ENCODE measurements at places on chromosomes 2 and 18.
A peak's percentile ranks its signal among the peaks of the same experiment; 100 is the strongest.

GRCh38 chr2:85988175-85988913 lies 99.6 kb upstream of the ST3GAL5 start:
- no peak for DNase-seq

- no peak for DNase-seq
These were observed 38.5 kb upstream of the CYBRD1 start for GRCh38 chr2:171483793-171484192.

- DNase-seq = no peak
These were observed 1061.5 kb downstream of the CNTNAP5 start for GRCh38 chr2:125086313-125087184.

GRCh38 chr2:133415210-133415876 lies 152.9 kb downstream of the NCKAP5 start:
- no peak for DNase-seq

DNA sequence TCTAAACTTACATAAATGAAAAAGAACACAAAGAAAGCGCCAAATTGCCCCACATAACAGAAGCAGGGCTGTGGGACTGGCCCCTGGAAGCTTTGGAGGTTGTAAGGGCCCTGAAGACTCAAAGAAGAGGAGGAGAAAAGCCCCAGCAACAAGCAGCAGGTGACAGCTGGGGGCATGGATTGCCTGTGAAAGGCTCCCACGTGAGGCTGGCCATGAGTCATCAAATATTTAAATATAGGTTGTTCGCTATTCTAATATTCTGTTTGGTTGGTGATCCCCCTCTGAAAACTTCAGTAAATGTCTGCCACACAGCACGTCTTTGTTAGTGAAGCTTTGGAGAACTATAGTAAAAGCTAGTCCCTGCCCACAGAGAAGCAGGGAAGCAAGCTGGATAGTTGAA lies 132.4 kb downstream of the MREG start:
- DNase-seq = no peak

- no peak for DNase-seq
These were observed 464.7 kb downstream of the TXNL1 start for GRCh38 chr18:56173542-56174220.

- no peak for DNase-seq
These were observed 124.5 kb downstream of the AQP4 start for GRCh38 chr18:26741048-26741447.

DNA sequence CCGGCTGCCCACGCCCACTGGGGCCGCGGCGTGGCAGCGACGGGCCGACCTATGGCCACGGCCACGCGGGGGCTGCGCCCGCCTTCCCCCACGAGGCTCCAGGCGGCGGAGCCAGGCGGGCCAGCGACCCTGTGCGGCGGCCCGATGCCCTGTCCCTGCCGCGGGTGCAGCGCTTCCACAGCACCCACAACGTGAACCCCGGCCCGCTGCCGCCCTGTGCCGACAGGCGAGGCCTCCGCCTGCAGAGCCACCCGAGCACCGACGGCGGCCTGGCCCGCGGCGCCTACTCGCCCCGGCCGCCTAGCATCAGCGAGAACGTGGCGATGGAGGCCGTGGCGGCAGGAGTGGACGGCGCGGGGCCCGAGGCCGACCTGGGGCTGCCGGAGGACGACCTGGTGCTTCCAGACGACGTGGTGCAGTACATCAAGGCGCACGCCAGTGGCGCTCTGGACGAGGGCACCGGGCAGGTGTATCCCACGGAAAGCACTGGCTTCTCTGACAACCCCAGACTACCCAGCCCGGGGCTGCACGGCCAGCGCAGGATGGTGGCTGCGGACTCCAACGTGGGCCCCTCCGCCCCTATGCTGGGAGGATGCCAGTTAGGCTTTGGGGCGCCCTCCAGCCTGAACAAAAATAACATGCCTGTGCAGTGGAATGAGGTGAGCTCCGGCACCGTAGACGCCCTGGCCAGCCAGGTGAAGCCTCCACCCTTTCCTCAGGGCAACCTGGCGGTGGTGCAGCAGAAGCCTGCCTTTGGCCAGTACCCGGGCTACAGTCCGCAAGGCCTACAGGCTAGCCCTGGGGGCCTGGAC lies 253.2 kb downstream of the GLI2 start:
- DNase-seq = peak; percentile 45

DNA sequence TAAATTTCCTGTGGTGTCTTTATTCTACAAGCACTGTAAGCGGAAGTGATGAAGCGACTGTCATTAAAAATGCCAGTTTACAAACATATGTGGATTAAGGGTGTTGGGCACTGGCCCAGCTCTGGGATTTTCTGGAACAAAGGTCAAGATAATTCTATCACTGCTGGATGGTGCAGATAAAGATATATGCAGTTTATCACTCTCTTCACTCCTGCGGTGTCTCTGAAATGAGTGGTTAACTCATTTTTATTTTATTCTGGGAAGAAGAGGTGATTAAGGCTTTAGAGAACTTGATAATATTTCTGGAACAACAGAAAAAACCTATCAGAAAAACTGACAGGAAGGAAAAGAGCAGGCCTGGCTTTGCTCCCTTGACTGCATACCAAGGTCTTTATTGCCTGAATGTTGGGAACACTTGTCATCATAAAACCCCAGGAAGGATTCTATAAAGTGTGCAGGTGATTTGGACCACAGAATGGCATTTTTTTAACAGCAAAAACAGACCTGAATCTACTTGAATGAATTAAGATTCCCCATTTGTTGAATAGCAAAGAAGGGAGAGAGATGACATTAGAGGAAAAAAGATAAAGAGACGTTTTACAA lies 32.4 kb downstream of the ABCB11 start:
- no peak for DNase-seq

DNA sequence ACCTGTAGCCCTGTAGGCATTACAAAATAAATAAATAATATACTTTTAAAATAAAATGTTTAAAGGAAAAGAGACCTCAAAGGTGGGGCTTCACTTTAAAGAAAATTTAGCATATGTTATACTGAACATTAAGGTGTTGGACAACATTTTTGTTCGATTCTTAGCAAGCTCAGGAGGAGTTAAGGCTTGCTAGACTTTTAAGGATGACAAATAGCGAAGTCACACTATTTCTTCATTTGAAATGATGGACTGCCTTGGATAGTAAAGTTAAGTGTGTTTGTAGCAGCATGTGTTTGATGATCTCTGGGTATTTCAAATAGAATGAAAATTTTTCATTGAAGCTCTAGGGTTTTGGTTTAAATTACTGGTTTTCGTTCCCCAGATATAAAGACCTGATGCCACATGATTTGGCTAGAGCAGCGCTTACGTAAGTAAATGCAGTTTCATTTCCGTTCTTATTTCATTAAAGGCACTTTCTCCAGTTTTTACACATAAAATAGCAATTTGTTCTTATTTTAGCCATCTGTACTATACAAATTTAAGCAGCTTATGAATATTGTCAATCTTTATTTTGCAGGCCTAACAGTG lies 24.9 kb downstream of the HADHB start:
- DNase-seq = no peak

GRCh38 chr2:153477636-153478288 lies 800 bp downstream of the RPRM start:
- DNase-seq = no peak

DNA sequence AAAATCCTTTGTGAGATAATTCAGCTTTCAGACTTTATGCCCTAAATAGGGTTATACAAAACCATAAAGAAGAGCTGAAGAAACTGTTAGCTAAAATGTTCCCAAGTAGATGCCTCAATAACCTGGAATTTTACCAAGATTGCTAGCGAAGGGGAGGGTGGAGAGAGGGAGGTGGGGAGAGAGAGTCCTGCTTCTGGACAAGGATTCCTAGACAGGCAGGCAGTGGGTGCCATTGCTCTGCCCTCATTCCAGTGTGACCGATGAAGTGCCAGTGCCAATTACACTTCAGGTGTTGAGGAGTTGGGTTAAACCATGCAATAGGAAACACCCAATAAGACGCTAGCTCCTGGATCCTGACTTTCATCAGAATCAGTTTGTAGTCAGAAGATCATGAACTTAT lies 18.1 kb downstream of the LAPTM4A start:
- DNase-seq = no peak

DNA sequence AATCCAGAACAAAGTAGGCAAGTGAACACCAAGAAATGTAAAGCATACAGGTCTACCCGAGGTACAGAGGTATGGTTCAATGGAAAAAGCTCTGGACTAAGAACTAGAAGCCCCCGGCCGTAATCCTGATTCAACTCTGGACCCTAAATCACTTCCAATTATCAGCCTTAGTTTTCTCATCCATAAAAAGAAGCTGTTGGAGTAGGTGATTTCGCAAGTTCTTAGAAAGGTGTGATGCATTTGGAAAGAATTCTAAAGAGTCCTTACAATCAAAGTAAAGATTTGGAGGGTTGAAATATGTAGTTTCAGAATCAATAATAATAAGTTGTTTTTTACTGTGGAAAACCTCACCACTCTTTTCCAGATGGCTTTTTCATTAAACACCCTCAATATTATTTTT lies 622.1 kb upstream of the ID2 start:
- no peak for DNase-seq

GRCh38 chr2:159163930-159164329 lies 122.6 kb downstream of the WDSUB1 start:
- DNase-seq = no peak

DNA sequence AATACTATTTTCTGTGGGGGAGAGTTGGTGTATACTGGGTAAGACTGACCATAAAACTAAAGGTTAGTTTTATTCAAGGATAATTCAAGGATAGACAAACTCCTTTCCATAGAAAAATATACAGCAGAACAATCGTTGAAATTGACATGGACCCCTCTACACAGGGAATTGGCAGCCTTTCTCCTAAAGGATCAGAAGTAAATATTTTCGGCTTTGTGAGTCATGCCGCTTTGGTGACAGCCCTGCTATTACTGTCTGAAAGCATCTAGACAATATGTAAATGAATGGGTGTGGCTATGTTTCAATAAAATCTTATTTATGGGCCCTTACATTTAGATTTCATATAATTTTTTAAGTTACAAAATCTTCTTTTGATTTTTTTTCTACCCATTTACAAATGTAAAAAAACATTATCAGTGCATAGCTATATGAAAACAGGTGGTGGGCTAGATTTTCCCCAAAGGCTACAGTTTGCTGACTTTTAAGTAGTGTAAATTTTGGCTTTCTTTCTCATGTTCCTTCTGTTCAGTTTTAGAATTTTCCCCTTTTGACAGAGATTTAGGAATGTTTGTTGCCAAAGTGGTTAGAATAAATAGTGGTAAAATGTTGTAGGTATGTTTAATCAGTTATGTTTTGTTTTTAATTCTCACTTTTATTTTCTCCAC lies 270.6 kb downstream of the DCC start:
- DNase-seq = no peak

DNA sequence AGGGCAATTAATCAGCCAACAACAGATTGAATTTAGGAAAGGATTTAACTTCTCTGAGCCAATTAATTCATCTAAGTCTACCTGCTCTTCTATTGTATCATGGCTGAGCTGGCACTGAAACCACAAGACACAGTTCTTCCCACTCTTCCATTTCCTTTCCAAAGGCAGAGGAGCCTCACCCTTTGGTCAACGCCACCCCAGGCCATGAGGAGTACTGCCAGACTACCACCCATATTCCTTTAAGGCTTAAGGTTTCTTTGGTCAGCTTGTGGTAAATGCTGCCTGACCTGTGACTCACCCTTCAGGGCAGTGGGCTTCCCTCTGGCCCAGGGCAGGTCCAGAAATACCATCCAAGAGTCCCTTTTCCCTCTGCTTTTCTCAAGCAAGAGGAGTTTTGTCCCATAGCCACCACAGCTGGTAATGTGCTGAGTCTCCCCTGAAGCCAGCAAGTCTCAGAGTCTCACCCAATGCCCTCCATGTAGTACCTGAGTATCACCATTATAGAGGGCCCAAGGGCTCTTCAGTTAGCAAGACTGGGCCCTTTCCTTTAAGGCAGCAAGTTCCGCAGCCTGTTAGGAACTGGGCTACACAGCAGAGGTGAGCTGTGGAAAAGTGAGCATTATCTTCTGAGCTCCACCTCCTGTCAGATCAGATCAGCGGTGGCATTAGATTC lies 900.5 kb upstream of the CRIM1 start:
- no peak for DNase-seq

DNA sequence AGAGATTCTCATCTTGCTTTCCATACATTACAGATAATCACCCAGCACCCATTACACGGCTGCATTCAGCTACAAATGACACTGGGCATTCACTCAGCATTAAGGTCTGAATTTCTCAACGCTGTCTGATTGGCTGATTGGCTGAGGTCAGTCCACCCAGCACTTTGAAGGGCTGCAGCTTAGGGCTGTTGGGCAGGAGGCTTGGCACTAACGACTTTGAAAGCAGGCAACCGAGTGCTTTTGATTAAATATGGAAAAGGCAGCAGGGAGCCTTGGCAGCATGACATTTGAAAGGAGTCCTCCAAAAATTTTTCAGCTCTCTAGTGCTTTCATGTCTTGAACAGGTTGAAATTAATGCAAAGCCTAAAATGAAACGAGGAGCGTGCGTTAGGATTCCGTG lies 253.0 kb downstream of the DCDC2C start:
- DNase-seq = no peak

DNA sequence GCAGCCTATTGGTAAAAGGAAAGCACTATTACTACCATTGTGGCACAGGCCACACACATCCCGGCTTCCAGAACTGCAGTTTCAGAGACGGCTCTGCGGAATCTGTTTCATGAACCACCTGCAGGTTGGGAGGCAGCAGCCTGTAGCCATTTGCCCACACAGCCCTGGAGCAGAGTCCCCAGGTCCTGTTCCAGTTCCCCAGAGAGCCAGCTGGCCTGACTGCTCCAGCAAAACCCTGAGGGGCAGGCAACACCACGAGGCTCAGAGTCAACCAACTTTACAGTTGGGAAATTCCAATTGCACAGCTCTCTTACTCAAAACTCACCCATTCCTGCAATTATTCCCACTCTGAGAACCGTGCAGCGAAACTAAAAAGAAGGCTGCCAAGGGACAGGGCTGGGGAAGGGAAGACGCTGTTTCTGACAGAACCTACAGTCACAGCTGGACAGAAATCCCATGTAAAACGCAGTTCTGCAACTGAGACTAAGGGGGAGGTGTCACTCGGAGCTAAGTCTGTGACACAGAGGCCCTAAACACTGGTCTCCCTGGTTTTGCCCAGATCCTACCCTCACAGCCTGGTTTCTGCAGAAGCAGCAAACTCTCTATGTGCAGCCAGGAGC lies 219.4 kb downstream of the TMEM163 start:
- no peak for DNase-seq

- DNase-seq = no peak
These were observed 1.7 kb downstream of the FHL2 start for GRCh38 chr2:105397025-105397722.

DNA sequence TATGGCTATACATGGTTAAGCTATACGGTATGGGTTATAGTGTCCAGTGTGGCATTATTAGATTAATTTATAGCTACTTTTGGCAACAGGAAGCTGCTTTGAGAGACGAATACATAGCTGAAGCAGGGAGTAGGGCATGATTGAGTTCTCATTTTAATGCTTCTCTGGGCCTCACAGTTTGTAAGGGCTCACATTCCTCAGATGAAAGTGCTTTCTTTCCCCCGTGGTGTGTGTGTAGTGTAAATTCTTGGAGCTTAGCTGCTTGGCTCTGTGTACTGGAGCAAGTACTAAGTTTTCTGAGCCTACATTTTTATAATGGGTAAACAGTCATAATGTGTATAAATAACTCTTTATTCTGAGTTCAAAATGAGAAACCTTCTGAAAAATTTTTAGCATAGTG lies 173.7 kb downstream of the PTPRM start:
- DNase-seq = no peak

- DNase-seq = no peak
These were observed 249.3 kb downstream of the ZNF521 start for GRCh38 chr18:25102662-25103061.

- no peak for DNase-seq
These were observed 776 bp downstream of the TBR1 start for GRCh38 chr2:161416708-161417437.

- DNase-seq = no peak
These were observed 35.2 kb downstream of the STK39 start for GRCh38 chr2:168212167-168212566.

- no peak for DNase-seq
These were observed 10.9 kb upstream of the GPC1 start for GRCh38 chr2:240424341-240425235.

Data from CD8-positive, alpha-beta T cell (primary cell).